ENCODE measurements at places on chromosomes 6 and 20.
A peak's percentile ranks its signal among the peaks of the same experiment; 100 is the strongest.

- DNase-seq = no peak
Measured at GRCh38 chr6:138518054-138518453, 18.8 kb upstream of the NHSL1 start.

GRCh38 chr6:166774770-166775169 lies 147.7 kb upstream of the RPS6KA2 start:
- no peak for DNase-seq

- DNase-seq = no peak
Measured at GRCh38 chr6:5095236-5095635, 10.1 kb downstream of the PPP1R3G start.

GRCh38 chr6:43014434-43014909 lies 423 bp downstream of the KLHDC3 start:
- DNase-seq = no peak

DNA sequence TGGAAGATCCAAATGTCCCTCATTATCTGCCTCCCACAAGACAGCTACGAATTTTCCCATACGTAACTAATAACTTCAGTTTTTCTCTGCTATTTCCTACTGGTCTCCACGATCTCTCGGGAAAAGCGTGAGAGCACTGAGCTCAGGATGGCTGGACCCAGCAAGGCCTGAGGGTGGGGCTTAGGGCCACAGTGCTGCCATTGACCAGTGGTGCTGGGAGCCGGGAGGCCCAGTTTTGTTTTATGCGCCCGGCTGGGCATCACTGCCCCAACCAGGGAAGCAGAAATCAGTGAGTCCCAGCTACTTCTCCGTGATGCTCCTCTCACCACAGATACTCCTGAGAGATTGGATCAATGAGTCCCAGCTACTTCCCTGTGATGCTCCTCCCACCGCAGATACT lies 238.4 kb downstream of the LY86 start:
- DNase-seq = no peak

DNA sequence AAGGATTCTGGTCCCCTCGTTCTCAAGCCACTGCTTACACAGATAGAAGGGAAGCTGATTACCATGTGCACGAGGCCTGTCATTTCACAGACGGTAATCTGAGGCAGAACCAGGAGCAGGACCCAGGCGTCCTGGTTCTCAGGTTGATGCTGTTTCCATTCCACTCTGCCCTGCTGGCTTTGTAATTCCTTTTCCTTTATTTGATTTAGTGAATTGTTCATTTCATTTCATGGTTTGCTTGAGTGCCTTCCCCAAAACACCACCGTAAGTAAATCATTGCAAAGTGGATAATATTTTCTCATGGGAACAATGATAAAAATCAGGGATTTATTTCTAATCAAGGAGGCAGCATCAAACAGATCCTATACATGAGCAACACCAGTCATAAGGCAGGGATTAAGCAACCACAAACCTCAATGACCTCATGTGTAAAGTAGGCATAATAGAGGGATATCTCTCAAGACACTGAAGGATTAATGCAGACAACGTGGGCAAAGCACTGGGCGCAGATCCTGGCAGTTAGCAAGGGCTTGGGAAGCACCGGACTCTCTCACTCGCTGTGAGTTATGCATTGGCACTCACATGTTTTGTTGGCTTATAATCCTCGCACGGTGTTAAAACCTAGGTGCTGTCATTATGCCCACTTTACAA lies 229.5 kb upstream of the FOXQ1 start:
- DNase-seq = no peak

DNA sequence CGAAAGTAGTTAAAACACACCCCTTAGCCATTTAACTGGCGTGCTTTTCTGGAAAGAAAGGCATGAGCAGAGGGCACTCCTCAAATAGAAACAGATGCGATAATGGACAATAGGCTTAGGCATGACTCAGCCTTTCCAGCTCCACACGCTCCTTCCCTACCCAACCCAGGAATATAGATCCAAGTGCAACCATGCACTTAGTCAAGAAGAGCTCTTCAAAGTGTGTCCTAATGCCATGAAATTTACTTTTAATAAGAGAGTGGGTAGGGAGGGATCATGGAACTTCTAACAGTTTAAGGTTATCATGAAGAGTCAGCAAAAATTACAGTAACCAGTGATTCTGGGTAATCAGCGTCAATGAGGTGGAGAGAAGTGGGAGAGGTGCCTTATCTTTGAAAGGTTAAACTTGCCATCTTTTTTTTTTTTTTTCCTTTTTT lies 2.4 kb upstream of the EFHC1 start:
- DNase-seq = peak; percentile 46

GRCh38 chr6:164370773-164371172 lies 938.6 kb downstream of the C6orf118 start:
- no peak for DNase-seq

GRCh38 chr20:23096986-23097520 lies 10.9 kb upstream of the CD93 start:
- DNase-seq = no peak

DNA sequence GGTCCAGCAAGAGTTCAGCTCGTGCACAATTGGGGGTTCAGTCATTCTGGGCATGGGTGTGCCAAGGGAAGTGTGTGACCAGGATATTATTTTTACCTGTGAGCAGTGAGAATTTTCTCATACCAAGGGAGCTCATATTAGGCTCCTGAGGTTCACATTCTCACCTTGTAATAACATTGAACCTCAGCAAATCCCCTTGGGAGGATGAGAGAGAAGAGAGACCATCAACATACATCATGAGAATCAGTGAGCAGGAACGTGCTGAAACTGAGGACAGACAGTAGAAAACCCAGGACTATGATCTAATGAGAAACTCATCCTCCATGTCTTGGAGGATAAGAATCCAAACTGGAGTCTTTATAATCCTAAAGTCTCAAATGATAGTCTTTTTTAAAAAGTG lies 33.4 kb upstream of the XRN2 start:
- no peak for DNase-seq

DNA sequence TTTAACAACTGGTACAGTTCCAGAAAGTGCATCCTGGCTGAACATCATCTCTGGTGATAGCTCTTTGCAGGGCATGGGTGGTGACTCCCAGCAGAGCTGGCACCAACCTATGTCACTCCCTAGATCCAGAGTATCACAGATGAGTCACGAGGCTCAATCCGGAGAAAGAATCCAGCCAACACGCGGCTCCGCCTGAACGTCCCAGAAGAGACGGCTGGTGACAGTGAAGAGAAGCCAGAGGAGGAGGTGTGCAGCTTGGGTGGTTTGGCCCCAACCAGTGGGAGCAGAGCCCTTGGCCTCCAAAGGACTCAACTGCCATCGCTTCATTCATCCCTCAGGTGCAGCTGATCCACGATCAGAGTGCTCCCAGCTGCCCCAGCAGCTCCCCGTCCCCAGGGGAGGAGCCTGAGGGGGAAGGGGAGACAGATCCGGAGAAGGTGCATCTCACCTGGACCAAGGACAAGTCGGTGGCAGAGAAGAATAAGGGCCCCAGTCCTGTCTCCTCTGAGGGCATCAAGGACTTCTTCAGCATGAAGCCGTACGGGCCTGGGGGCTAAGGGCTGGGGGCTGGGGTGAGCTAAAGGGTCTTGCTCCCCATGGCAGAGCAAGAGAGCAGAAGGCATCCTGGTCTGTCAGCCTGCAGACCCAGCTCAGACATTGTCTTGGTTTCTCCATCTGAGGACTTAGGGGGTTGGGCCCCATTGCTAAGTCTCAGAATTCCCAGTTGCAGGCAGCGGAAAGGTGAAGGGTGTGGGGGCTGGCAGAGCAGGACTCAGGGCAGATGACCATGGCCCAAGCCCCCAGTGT lies 27.2 kb downstream of the SLC12A5 start:
- DNase-seq = no peak

- DNase-seq = no peak
Measured at GRCh38 chr20:1333462-1334369, 4.8 kb upstream of the SDCBP2 start.

GRCh38 chr6:27532820-27533538 lies 60.1 kb upstream of the ZNF184 start:
- DNase-seq = no peak

- no peak for DNase-seq
Measured at GRCh38 chr6:152150196-152150595, 342.7 kb downstream of the ESR1 start.

DNA sequence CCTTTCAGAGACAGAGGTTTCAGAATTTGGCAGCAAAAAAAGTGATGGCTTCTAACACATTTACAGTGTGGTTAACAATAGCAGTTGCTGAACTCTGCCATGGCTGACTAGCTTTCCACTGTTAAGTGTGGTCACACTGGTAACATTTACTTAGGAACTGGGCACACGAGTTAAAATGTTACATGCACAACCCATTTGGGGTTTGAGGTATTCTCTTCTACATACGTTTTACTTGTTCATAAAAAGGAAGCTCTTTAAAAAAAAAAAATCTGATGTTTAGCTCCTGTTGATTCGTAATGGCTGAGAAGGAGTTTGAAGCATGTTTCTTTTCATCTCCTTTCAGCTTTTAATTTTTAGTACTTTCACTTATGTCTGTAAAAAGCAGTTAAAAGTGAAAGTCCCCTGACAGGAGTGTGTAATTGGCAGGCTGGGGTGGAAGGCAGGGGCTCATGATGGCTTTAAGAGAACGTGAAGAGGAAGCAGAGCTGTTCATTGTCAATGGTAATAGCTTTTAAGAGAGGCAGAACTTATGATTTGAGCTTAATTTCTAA lies 245.9 kb downstream of the FARS2 start:
- DNase-seq = no peak

GRCh38 chr6:121678245-121678644 lies 242.8 kb downstream of the GJA1 start:
- no peak for DNase-seq

DNA sequence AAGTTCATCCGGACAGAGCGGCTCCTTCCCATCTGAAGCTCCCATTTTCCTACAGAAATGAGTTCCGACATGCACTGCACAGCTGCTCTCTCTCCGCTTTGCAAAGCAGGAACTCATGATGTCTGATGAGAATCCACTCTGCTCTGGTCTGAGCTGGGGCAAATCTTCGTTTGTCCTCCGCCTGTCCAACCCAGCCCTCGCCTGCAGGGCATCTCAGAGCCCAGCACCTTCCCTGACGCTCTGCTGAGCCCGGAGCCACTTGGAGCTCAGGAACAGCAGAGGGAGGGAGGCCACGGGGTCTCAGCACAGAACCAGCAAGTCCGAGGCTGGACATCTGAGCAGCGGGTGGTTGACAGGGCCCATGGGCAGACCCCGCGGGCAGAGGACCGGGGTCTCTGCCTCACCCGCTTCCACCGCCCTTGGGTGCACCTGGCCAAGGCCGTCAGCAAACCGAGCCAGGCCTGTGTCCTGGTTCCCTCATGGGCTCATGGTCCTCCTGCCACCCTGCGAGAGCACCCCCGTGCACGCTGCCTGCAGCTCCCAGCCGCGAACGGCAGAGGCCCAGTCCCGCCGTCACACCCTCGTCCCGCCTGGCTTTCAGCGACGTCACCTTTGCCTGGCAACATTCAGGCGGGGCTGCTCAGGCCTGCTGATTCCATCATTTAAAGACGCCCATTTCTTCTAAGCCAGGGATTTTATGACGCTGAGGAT lies 78.5 kb upstream of the BHLHE23 start:
- DNase-seq = no peak

GRCh38 chr6:29527564-29527963 lies 32.0 kb downstream of the UBD start:
- no peak for DNase-seq

- DNase-seq = no peak
Measured at GRCh38 chr20:48012401-48012974, 227.2 kb upstream of the SULF2 start.

- DNase-seq = no peak
Measured at GRCh38 chr20:48478806-48479585, 348.8 kb downstream of the PREX1 start.

DNA sequence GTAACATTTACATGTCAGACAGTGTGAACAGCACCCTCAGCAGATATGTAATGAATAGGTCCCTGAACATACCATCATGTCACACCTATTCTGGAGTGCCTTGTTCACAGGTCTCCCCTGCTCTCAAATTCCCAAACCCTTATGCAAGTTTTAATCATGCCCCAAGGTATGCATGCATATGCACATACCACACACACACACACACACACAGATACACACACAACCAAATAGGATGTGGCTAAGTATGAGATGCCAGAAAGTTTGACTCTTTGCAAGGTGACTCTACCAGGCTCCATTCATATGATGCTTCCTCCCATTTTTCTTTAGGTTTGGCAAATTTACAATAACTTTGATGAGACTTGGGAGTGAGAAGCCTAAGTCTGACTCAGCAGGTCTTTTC lies 243.8 kb upstream of the IRAK1BP1 start:
- no peak for DNase-seq

GRCh38 chr20:20327746-20328145 lies 40.2 kb upstream of the INSM1 start:
- no peak for DNase-seq

DNA sequence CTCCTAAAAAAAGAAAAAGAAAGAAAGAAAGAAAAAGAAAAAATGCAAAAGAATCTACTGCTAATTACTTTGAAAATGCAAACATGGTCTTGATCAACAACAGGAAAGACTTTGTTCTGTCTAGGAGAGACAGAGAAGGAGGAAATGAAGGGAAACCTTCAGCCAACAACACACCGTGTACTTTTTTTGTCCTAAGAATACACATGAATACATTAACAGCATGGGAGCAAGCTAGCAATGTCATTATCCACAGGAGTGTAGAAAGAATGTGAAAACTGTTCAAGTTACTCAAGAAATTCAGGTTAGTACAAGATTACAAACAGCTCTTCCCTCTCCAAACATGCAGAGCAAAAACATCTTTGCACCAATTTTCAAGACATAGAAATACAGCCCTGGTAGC lies 326.3 kb downstream of the UBE3D start:
- no peak for DNase-seq

DNA sequence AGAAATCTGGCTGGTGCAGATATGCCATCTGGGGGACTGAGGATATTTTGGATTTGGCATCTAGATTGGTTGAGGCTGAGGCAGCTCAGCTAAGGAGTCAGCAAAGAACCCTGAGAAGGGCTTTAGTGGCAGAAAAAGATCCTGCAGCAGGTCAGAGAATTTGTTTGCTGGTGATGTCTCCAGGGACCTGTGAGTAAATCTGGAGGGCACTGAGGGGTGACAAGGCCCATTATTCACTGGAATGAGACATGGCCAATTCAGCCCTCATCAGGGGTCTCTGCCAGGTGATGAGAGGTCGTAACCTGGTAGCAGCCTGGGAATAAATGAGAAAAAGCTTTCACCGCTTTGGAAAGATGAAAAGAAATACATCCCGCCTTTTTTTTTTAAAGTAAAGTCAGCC lies 118.3 kb upstream of the FBXL4 start:
- DNase-seq = no peak

- DNase-seq = no peak
Measured at GRCh38 chr20:764255-764654, 4.0 kb downstream of the SLC52A3 start.

GRCh38 chr20:46937157-46937523 lies 42.5 kb downstream of the EYA2 start:
- no peak for DNase-seq

DNA sequence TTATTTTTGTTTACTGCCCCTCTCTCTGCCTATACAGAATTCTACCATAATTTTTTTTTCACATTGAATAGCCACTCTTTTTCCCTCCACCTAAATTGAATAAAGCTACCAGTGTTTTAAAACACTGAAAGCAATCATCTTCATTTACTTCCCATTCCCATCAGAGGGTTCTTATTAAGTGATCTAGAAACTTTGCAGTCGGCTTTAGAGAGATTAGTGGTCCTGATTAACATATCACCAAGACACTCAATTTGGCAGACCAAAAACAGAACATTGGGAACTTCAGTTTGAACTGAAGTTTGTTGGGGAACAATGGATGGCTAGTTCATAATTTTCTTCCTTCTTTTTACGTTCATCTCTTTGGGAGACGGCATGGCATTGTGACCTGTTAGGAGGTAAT lies 249.5 kb downstream of the CBLN4 start:
- no peak for DNase-seq

GRCh38 chr20:32539026-32539816 lies 45.9 kb downstream of the NOL4L start:
- DNase-seq = no peak

- DNase-seq = no peak
Measured at GRCh38 chr6:166737261-166737660, 110.2 kb upstream of the RPS6KA2 start.

Measured in amniotic stem cell (primary cell).